HFF-Myc (cell line): ENCODE measurements at places on chromosomes 4 and X.

GRCh38 chr4:164508771-164509170 lies 245.2 kb upstream of the SMIM31 start:
- no peak for DNase-seq

DNA sequence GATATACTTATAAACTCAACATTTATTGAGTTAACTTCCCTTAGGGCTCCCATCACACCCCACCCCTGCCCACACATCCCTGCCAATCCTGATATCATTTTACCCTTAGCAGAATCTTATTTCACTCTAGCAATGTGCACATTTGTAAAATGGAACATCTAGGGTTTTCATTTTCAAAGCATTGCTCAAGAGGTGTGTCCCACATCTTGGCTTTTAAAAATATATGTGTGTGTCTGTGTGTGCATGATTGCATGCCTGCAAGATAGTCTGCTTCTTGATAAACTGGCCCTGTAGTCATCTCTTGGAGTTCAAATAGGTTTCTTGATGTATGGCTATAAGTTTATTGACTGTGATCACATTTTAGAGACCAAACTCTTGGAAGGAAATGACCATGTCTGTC lies 26.4 kb upstream of the EGF start:
- DNase-seq: no peak

DNA sequence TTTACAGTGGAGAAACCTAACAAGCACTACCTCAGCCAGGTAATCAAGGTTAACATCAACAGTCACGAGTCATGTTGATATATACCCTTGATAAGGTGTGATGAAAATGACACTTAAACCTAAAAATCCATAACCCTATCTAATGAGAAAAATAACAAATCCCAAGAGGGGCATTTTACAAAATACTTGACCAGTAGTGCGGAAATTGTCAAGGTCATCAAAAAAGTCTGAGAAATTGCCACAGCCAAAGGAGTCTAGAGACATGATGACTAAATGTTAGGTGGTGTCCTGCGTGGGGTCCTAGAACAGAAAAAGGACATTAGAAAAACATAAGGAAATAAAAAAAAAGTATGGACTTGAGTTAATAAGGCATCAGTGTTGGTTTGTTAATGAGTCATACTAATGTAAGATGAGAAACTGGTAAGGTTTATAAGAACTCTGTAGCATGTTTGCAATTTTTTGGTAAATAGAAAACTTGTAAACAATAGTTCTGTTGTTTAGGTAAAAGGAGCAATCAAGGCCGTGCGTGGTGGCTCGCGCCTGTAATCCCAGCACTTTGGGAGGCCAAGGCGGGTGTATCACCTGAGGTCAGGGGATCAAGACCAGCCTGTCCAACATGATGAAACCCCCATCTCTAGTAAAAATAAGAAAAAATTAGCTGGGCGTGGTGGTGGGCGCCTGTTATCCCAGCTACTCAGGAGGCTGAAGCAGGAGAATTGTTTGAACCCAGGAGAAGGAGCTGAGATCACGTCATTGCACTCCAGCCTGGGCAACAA lies 2.9 kb downstream of the RPL36A start:
- DNase-seq: no peak

- no peak for DNase-seq
These were observed 308.5 kb downstream of the EVC2 start for GRCh38 chr4:5399790-5400421.

DNA sequence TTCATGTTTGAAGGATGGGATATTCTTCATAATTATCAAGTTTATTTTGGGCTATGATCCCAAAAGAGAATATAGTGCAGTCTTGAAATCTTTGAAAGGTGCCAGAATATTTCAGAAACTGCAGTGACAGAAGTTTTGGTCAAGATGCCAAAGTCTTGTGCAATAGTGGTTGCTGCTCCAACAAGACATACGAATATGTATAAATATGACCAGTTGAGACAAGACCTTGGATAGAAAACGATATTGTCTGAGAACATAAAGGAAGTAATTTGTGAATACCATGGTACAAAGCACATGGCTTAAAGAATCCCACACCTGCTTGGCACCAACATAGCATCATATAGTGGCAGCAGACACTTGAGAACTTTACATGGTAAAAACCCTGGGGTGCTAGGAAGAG lies 48.6 kb upstream of the AMELX start:
- DNase-seq: no peak

GRCh38 chr4:153142700-153143438 lies 61.4 kb upstream of the TRIM2 start:
- DNase-seq: no peak

GRCh38 chr4:137531168-137531985 lies 917 bp downstream of the PCDH18 start:
- DNase-seq: no peak

GRCh38 chrX:70504772-70505450 lies 60.3 kb downstream of the DLG3 start:
- DNase-seq: no peak

GRCh38 chrX:101764538-101764937 lies 104.9 kb upstream of the ARMCX2 start:
- DNase-seq: no peak

DNA sequence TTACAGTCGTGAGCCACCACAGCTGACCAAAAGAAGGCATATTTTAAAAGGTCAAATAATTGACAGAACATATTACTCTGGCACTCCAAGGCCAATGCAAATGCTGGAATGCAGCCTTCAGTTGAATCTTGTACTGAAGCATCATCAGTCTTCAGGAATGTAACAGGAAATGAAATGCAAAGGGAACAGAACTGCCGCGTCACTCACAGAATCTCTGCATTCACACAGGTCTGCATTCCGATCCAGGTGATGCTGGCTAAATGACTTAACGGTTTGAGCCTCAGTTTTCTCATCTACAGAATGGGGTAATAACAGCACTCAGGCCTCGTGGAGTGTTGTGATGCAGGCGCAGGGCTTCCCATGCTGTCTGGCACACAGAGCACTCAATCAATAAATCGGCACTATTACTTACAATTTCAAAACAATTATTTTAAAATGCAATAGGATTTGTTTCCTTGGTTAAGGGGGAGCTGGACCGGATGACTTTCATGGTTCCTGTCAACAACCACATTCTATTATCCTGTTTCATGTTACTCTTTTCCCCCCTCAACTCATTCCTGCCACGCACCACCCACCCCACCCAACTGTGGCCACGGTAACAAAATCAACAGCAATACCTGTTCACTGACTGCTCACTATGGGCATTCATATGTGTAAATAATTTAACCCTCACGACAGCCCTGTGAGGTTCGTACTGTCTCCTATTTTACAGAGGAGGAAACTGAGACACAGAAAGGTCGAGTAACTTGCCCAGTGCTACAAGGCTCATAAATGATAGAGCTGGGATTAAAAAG lies 32.4 kb downstream of the IGFBP7 start:
- no peak for DNase-seq

DNA sequence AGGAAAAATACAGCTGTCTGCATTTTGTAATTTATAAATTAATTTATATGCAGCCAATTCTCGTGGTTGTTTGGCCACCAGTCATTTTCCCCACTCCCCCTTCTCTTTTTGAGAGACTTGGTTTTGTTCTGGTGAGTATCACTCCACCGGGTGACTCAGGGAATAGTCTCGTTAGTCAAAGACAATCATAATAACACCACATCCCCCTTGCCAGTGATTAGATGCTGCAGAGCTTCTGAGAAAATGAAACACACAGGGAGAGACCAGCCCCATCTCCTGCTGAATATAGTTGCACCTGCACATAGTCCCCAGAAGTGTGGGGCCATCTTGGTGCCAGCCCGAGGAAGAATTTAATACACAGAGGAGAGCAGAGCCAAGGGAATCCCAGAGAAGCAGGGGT lies 8.0 kb upstream of the FNIP2 start:
- DNase-seq: no peak

GRCh38 chr4:113548303-113548702 lies 213.2 kb downstream of the CAMK2D start:
- DNase-seq: no peak

DNA sequence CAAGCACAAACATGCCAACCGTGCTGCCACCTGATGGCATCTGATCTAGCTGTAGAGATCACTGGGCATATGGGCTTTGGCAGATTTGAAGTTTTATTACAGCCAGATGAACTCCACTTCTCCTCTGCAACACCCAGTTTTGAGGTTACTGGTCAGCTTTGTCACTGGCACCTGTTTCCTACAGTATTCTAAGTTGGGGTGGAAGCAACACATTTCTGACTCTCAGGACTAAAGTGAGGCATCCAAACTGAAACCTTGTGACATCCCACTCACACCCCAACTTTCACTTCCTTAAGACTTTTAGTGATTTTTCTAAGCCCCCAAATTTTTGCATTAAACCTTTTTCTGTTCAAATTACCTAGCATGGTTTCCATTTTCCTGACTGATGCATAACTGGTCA lies 115.1 kb upstream of the PCDH18 start:
- no peak for DNase-seq

GRCh38 chr4:36081185-36081584 lies 163.1 kb downstream of the ARAP2 start:
- no peak for DNase-seq
